Left forelimb (tissue), 1 donor: ENCODE measurements at places on chromosomes 2 and 18.

- peak; percentile 81 for DNase-seq
Measured at GRCh38 chr2:142130111-142131009, 456 bp downstream of the LRP1B start.

DNA sequence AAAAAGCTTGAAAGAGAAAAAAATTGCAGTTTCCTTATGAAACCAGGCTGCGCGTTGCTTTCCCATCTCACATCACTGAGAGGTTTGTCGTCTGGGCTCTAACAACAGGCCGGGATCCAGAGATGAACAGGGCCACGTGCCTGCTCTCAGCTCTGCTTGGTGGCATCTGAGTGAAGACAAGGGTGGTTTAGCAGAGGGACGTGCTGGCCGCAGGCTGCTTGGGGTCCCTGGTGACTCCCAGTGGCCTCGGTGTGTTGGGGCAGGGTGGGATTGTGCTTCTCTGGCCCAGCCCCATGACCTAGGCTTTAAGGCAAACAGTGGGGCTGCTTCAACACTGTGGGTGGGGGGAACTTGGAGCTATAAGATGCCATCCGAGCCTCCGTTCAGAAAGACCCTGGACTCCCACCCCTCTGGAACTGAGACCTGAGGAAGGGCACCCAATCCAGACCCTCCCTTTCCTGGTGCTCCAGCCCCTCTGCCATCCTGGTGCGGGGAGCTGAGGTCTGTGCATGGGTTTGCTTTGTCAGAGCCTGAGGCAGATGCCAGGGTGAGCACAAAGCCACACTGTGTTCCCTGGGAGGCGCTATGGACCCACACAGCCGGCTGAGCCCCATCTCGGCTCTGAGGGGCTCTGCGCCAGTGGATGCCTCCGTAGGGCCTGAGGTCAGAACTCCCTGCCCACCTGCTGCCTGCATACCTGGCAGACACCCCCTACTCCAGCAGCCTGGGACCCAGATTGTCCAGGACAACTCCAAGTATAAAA, 18.4 kb upstream of the HPCAL1 start:
- no peak for DNase-seq

DNA sequence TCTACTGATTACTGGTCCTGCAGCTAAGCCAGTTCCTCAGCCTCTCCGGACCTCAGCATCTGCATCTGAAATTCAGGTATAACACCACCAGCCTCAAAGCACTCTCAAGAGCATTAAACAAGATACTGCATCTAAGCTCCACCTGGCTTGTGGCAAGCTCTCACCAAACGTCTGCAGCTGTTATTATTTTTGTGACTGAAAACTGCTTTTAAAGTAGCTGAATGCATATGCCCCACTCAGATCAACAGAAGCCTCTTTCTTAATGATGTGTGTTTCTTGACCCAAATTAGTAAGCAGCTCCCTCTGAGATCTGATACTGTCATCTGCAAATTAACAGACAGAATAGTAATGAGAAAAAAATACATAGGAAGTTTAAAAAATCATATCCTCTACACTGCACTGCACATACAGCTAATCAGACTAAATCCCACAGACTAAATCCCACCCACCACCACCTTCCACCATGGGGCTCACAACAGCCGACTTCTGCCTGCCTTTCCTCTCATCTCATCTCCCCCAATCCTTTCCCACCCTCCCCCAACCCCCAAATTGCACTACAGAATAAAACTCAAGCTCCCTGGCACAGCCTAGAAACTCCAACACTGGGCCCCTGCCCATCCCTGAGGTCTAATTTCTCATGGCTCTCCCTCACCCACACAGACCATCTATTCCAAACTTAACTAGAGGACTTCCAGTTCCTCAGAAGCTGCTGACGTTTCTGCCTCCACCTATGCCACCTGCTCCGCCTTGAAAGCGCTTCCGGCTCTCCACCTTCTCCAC, 52.9 kb downstream of the TMEM163 start:
- no peak for DNase-seq

DNA sequence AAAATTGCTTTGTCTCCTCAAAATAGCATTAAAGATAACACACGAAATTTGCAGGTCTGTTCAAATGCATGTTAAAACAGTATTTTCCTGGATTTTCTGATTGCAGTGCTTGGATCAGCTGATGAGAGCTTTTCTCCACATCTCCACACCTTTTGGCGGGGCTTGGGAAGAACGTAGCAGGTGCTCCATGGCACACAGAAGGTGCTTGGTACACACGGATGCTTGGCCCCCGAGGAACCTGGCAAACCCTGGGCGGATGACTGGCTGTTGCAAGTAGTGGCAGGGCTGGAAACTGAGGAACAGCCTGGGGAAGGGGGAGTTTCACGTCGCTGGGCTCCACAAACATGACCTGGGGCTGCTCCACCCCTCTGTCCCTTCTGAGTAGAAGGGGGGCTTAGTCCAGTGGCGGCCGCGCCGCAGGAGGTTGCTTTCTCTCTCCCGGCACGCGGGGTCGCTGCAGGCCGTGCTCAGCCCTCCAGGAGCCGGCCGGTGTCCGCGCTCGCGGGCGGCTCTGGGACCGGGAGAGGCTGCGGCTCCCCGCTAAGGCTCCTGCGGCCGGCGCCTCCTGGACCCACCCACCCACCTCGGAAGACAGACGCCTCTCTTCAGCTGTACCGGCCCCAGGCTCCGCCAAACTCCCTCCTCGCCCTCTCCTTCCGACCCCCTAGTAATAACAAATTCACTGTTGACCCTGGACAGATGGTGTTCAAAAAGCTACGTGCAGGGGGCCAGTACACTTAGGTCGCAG, 69.3 kb downstream of the MARCO start:
- peak; percentile 72 for DNase-seq

DNA sequence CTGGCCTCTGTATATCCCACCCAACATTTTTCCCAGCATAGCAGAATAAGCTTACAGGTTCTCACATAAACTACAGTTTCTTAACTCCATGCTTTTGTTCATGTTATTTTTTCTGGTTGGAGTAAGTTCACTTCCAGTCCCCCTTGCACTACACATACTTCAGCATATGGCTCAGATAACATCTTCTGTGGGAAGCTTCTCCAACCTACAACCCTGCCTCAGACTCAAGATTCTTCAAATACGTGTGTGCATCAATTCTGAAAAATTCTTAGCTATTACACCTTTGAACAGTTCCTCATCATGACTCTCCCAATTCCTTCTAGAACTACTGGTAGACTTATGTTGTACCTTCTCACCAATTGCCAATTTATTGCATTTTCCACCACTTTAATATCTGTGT, 7.5 kb upstream of the CPLX4 start:
- DNase-seq, result no peak

DNA sequence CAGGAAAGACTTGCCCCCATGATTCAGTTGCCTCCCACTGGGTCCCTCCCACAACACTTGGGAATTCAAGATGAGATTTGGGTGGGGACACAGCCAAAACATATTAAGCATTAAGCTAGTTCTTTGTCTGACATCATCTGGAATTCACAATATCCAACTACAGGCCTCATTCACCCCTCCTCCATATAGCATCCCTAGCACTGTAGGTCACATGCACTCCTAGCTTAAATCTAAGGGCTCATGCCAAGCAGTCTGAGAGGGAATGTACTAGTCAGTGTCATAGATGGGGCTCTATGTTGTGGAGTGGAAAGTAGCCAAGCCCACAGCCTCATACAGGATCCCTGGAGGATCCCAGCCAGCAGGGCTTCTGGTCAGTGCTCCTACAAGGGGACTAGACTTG, 92.1 kb downstream of the IRS1 start:
- DNase-seq, result no peak

- DNase-seq, result no peak
Measured at GRCh38 chr2:223109341-223109740, 57.4 kb downstream of the KCNE4 start.

DNA sequence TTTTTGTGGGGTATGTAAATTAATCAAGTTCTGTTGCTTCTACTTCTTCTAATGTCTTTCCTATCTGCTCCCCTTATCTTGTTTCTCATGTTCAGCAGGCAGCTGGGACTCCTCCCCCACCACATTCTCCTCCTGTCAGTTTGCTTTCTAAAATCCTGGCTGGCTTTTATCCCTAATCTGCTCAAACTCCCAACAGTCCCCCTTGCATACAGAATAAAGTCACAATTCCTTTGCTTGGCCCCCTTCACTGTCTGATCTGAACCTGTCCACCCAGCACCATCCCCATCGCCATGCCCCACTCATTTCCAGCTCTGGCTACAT, 2.2 kb downstream of the CFAP221 start:
- no peak for DNase-seq

- no peak for DNase-seq
Measured at GRCh38 chr2:241088376-241088775, 13.7 kb downstream of the MTERF4 start.

DNA sequence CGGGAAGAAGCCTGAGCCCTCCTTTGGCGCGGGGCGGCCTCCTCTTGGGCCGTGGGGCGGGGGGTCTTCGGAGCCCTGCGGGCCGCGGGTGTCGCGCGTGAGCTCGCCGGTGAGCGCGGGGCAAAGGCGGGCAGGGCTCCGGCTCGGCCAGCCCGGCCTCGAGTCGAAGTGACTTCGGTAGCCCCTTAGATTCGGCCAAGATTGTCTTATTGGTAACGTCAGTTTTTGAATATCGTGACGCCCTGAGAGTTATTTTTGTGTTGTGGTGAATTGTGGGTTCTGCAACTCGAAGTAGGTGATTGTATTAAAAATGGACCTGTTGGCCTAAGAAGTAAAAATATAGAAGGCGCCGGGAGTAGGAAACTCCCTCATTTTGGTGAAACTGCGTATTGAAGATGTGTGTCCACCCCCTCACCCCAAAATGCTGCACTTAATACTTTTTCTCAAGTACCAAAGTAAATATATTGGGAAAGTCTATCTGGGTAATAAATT, 669 bp downstream of the MARCHF7 start:
- no peak for DNase-seq

DNA sequence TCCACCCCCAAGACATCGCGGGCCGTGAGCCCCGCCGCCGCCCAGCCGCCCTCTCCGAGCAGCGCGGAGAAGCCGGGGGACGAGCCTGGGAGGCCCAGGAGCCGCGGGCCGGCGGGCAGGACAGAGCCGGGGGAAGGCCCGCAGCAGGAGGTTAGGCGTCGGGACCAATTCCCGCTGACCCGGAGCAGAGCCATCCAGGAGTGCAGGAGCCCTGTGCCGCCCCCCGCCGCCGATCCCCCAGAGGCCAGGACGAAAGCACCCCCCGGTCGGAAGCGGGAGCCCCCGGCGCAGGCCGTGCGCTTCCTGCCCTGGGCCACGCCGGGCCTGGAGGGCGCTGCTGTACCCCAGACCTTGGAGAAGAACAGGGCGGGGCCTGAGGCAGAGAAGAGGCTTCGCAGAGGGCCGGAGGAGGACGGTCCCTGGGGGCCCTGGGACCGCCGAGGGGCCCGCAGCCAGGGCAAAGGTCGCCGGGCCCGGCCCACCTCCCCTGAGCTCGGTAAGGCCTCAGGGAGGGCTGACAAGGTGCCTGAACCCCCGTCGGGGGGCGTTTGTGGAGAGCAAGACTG, 14.2 kb downstream of the SPEG start:
- DNase-seq, result no peak

- no peak for DNase-seq
Measured at GRCh38 chr2:240555541-240556250, 2.1 kb downstream of the ANKMY1 start.

DNA sequence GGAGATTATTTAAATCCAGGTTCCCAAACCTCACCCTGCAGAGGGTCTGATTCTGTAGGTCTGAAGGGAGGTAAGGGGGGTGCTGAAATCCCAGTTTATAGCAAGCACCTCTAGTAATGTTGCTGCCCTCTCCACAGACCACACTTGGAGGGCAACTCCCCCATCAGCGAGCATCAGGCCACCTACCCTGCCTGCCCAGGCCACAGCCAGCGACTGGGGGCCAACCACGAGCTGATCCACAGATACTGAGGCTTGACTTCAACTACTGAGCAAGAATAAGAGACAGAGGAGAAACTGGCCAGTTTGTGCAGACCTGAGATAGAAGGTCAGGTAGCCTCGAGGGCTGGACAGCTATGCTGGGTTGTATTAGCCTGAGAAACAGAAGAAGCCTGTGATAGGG, 36.3 kb upstream of the LBH start:
- DNase-seq, result no peak

DNA sequence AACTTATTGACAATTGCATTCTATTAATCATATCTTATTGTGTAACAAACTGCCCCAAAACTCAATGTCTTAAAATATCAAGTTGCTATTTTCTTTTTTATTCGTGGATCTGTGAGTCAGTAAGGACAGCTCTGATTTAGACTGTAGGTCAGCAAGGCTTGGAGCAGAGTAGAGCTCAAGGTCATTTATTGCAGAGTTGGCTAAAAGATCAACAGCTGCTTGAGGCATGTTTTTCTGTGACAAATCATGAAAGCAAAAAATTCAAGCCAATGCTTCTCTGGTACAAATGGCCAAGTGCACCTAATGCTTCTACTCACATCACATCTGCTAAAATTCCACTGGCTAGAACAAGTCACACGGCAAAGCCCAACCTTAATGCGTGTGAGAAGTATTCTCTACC, 497.7 kb upstream of the LRATD1 start:
- DNase-seq, result no peak

DNA sequence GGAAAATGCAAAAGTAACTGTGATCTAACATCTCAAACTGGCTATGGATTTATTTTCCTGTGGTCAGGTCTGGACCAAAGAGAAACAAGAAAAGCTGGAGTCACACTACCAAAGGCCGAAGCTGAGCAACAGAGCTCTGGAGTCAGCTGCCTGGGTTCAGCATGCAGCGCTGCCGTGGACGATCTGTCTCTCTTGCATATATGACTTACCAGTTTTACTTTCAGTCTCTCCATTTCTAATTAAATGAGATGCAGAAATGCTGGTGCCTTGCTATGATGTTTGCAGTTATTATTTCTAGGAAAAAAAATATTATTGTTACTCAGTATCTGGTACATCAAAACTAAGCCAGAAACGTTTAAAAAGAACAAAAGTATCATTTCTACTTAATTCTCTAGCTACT, 813.2 kb downstream of the RNF144A start:
- DNase-seq, result no peak

- no peak for DNase-seq
Measured at GRCh38 chr18:25743646-25744151, 346.7 kb downstream of the SS18 start.

GRCh38 chr18:37275237-37275741, 290.3 kb downstream of the CELF4 start:
- no peak for DNase-seq

DNA sequence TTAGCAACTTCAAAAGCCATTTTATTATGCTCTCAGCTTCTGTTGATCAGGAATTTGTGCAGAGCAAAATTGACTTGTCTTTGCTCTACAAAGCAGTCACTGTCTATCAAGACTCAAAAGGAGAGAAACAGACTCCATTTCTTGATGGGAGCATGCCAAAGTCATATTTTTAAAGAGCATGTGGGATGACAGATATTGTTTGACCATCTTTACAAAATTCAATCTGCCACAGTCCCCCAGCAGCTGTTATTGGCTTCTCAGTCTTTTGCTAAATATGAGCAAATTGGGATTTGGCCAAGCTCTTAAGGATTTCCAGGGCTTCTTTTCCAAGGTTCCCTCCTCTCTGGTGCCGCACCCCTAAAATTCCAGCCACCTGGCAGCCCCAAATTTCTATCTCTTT, 67.9 kb downstream of the TEX51 start:
- DNase-seq, result no peak
